ENCODE measurements at places on chromosomes 3 and 15. TPM values are rescaled to one million over a fixed set of nuclear protein-coding genes. Genes with fewer than 3 reads are reported as not detected.

The TIGIT gene
- total RNA-seq, result 0.30 TPM

DNA sequence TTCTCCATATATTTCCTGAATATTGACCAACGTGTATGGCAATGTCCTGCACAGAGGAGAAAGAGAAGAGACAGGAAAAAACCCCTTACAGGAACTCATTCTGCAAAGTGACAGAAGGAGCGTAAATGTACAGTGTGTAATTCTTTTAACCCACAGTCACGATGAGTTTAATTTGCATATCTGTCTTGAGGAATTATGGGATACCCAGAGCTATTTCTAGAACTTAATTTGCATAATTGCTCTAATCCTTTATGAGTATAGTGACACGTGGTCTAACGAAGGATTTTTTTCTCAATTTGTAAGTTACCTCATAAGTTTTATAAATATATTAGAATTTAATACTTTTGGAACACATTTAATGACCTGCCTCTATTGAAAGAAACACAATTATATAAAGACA lies 9.8 kb downstream of the GPR27 start:
- DNase-seq, result no peak

DNA sequence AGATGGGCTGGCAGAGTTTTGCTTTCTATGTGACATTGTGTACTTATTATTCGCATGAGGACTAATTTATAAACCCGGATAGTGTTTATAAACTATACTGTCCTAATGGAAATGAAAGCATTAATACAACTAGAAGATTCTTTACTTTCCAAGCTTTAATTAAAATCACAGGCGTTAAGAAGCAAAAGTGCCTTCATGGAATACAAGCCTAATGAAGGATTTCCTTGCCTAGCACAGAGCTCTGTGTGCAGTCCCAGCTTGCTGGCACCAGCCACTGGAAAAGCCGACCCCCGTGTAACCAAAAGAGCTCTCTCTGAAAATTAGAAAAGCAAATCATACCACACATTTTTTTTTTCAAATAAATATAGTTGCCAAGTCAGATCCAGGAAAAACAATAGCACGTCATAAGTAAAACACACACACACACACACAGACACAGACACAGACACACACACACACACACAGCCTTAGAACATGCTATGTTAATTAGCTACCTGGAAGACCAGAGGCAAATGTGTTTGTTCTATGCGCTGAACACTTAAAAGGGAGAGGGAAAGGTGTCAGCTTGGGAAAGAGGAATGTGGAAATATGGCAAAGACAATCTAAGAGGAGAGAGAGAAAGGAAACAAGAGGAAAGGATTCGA lies 1084.2 kb downstream of the TUSC7 start:
- DNase-seq, result no peak

The SPESP1 gene
- total RNA-seq, result 4.1 TPM

The CERS3 gene
- 106 TPM for total RNA-seq

The WDR93 gene
- total RNA-seq, result not detected

The CAPN7 gene
- 33.5 TPM for total RNA-seq

DNA sequence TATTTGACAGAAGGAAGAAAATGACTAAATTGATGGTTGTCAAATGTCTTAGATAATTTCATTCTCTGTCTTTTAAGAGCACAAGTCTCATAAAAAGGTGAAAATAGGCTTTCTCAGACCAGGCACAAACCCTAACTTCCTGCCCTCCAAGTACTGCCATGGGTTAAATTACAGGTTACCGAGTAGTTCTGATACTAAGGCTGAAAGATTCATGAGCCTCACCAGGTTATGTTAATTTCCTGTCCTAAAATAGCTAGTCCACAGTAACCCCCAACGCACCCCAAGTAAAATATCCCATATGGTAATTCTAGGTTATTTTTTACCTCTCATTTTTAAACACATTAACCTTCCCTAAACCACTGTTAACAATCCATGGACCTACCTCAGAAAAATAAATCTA lies 42.0 kb downstream of the GSK3B start:
- DNase-seq, result no peak

The GOLGA8T gene
- total RNA-seq, result not detected

DNA sequence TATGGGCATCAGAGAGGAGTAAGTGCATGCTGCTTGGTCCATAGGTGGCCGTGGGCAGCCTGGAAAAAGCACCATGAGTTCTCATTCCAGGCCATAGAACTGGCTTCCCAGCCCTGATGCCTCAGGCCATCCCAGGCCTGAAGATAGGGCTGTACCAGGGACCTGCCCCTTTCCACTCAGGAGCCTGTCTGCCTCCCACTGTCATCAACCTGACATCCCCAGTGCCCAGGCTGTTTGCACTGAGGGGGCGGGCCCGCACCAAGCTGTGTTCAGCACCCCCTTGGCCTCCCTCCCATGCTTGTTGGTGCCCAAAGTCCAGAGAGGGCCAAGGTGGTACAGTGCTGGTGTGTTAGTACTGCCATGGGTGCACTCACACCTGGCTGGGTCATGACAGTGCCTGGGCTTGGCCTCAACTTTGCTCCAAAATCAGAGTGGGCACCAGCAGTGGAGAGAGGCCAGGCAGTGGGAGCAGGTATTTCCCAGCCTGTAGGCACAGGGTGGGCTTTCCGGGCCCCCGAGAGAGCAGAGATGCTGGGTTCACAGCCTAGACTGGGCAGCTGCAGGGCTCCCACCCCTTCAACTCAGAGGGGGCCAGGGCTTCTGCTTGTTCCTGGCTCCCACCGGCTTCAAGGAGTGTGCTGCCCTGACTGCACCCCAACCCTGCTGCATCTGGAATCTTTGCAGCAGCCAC lies 556.1 kb downstream of the SI start:
- DNase-seq, result no peak

- no peak for DNase-seq
These were observed 17.7 kb upstream of the FGD5 start for GRCh38 chr3:14801031-14801430.

The CPN2 gene
- total RNA-seq, result not detected

The LSAMP gene
- total RNA-seq, result 4.8 TPM

GRCh38 chr3:112467539-112467938 lies 31.7 kb downstream of the BTLA start:
- no peak for DNase-seq

The DUOXA1 gene
- total RNA-seq, result 65.6 TPM

DNA sequence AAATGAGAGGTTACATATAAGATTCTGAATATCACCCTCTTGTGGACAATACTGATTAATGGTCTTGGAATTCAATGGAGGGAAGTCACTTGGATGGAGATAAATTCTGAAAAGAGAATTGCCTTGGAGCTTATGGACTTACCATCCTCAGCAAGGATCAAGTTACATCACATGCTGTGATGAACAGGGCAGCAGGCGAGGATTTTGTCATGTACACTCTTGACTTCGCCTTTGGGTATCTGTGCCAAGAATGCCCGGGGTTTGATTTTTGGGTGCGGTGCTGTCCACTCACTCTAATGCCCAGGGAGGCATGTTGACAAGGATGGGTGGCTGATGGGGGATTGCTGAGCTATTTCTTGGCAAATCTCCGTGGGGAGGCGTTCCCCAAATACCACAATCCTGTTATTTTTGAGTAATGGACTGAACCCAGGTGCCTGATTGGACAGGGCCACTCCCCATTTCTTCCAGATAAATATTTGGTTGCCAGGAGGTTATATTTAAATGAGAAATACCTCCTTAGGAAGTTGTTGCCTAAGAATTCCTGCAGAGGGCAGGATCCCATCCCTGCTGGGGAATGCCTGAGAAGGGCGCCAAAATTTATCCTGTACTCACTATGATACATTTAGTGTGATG lies 96.3 kb downstream of the TPRG1 start:
- peak; percentile 66 for DNase-seq

DNA sequence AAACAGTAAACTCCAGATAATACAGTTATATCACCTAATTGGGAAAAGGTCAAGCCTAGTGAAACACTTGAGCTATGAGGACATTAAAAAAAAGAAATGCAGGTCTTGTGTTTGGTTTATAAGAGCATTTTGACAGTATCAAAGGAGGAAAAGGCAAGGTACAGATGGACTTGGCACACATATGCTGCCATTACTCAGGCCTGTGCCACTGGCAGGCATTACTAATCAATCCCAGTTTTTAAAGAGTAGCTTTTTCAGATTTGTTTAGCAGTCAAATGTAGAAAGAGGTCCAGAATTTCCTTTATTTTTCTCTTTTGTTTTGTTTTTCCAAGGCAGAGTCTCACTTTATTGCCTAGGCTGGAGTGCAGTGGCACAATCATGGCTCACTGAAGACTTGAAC lies 38.9 kb downstream of the MDFIC2 start:
- DNase-seq, result no peak

DNA sequence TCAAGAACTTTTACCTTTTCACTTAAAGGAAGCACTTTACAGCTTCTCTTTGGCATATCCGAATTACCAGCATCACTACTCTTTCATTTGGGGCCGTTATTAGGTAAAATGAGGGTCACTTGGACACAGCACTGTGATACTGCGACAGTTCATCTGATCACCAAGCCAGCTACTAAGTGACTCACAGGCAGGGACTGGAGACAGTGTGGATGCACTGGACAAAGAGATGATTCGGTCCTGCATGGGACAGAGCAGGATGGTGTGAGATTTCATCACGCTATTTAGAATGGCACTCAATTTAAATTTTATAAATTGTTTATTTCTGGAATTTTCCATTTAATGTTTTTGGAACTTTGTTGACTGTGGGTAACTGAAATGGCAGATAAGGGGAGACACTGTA lies 166.9 kb upstream of the IL12A start:
- DNase-seq, result no peak

GRCh38 chr3:1843111-1843510 lies 255.6 kb upstream of the CNTN4 start:
- DNase-seq, result no peak

GRCh38 chr3:136979684-136980083 lies 21.9 kb downstream of the IL20RB start:
- no peak for DNase-seq

- DNase-seq, result no peak
These were observed 5.0 kb upstream of the LYSMD4 start for GRCh38 chr15:99738021-99738847.

DNA sequence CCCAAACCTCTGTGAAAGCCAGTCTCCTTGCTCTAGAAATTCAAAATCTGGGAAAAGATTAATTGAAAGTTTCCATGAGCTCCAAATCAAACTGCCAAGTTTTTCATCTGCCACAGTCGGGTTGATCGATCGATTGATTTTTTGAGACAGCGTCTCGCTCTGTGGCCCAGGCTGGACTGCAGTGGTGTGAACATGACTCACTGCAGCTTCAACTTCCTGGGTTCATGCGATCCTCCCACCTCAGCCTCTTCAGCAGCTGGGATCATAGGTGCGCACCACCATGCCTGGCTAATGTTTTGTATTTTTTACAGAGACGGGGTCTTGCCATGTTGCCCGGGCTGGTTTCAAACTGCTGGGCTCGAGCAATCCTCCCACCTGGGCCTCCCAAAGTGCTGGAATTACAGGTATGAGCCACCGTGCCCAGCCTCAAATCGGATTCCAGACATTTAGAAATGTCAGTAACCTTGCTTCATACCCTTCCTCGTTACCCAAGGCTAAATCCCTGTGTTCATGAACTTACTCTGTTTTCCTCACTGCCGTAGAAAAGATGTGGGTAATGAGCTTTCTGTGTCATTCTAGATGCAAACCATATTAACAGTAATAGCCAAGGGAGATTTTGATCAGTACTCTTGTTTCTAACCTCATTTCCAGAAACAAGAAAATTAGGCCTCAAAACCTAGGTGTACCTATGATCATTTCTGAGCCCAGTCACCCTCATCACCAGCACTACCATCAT lies 105.9 kb upstream of the AKAP13 start:
- DNase-seq, result peak; percentile 10

The RTP4 gene
- total RNA-seq, result 0.42 TPM

All from suprapubic skin (tissue), 4 donors.